ENCODE measurements at places on chromosomes 13 and 19. TPM values are rescaled to one million over a fixed set of nuclear protein-coding genes. Genes with fewer than 3 reads are reported as not detected.

DNA sequence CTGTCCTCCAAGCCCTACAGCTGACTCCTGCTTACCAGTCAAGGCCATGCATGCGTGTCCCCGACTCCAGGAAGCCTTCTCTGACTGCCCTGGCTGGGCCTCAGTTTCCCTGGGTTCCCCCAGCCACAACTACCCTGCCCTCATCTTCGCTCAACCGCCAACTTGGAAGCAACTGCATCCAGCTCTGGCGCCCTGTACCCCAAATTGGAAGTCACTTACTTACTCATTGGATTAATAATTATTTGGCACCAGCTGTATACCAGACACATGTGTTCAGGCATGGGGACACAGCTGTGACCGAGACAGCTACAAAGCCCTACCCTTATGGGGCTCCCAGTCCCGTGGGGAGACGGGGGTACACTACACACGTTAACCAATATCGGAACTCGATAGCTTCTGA, 10.9 kb upstream of the SEMA6B start:
- DNase-seq, result no peak
- no peak overlapping the region for H3K4me3 ChIP-seq
- peaks cover 13% of the 10 kb centered on the region for H3K27me3 ChIP-seq
- peaks cover 6% of the 10 kb centered on the region for H3K4me1 ChIP-seq
- peaks cover 9% of the 10 kb centered on the region for H3K36me3 ChIP-seq

DNA sequence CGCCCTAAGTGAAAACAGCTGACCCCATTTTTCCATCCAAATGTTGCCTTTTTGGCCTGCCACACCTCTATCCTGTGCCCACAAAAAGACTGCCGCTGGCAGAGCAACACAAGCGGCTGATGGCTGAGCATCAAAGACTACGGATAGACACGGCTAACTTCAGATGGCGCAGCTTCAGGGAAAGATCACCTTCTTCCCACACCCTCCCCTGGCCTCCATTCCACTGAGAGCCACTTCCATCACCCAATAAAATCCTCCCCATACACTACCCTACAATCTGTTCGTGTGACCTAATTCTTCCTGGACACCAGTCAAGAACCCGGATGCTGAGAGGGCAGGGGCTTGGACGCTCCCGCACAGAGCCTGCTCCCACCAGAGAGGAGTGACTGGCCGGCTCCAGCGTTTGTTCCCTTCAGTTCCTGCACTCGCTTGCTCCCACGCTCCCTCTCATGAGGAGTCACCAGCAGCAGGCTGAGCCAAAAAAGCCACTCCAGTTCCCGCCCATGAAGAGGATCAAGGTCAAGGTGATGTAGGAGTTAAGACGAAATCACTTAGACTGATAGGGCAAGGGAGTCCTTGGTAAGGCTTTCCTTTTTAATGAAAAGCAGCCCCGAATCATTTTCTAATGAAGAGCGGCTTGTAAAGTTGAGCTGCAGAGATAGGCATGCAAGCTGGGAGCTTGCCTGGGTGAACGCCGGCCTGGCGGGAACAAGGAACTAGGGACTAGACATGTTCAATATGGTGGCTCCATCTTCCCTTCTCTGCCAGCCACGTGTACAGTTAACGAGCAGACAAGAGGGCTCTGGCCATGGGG, 35.7 kb downstream of the TSKS start:
- H3K4me1 ChIP-seq, result no peaks in the 10 kb centered on the region
- DNase-seq, result no peak
- H3K27me3 ChIP-seq, result peaks cover 44% of the 10 kb centered on the region
- no peak overlapping the region for H3K4me3 ChIP-seq
- no peak overlapping the region for H3K27ac ChIP-seq

GRCh38 chr13:107231944-107232343, 664.0 kb upstream of the ARGLU1 start:
- H3K4me3 ChIP-seq, result no peak overlapping the region
- DNase-seq, result no peak
- H3K27me3 ChIP-seq, result no peaks in the 10 kb centered on the region
- H3K4me1 ChIP-seq, result no peaks in the 10 kb centered on the region
- no peaks in the 10 kb centered on the region for H3K36me3 ChIP-seq
- H3K27ac ChIP-seq, result no peak overlapping the region

The NKG7 gene
- total RNA-seq, result not detected

The ADPRHL1 gene
- total RNA-seq, result 2.8 TPM

The CYP2F1 gene
- total RNA-seq, result not detected

The ZNF575 gene
- 2.2 TPM for total RNA-seq

The ZNF582 gene
- 1.7 TPM for total RNA-seq

The U2AF2 gene
- 309 TPM for total RNA-seq

Measured in Calu3 (cell line).